Endothelial cell of umbilical vein (primary cell): ENCODE measurements at places on chromosomes 7 and 10. TPM values are rescaled to one million over a fixed set of nuclear protein-coding genes. Genes with fewer than 3 reads are reported as not detected.

The EIF5AL1 gene
- 0.28 and 0.29 TPM in 2 replicates for total RNA-seq

The CYP3A7 gene
- total RNA-seq, result not detected in 2 replicates

The UCN3 gene
- not detected in 2 replicates for total RNA-seq

The LRIT1 gene
- not detected in 2 replicates for total RNA-seq

The POLR2J2 gene
- 19.2 and 21.3 TPM in 2 replicates for total RNA-seq

The AKR1D1 gene
- not detected in 2 replicates for total RNA-seq

The HOXA3 gene
- 12.0 and 14.0 TPM in 2 replicates for total RNA-seq

The NYAP1 gene
- total RNA-seq, result 2.0 and 2.8 TPM in 2 replicates

The CREM gene
- total RNA-seq, result 34.8 and 35.5 TPM in 2 replicates

The H2BK1 gene
- not detected in 2 replicates for total RNA-seq

The GRM8 gene
- total RNA-seq, result not detected in 2 replicates

The ZNF485 gene
- total RNA-seq, result 1.2 and 1.7 TPM in 2 replicates

The ACBD5 gene
- total RNA-seq, result 19.5 and 21.5 TPM in 2 replicates

The ARHGEF35 gene
- total RNA-seq, result 0.48 and 0.82 TPM in 2 replicates

The PHKG1 gene
- 0.72 and 1.00 TPM in 2 replicates for total RNA-seq

The PAX4 gene
- not detected in 2 replicates for total RNA-seq

The NOLC1 gene
- 68.2 and 73.1 TPM in 2 replicates for total RNA-seq

The PLAC9 gene
- total RNA-seq, result 1.7 and 2.1 TPM in 2 replicates

The TCAF2 gene
- total RNA-seq, result 7.1 and 8.4 TPM in 2 replicates

The CDHR1 gene
- total RNA-seq, result 0.14 and 0.53 TPM in 2 replicates

The SCART1 gene
- 1.0 and 1.1 TPM in 2 replicates for total RNA-seq

The EPHA1 gene
- not detected in 2 replicates for total RNA-seq

The CDH23 gene
- not detected in 2 replicates for total RNA-seq

The OR6V1 gene
- total RNA-seq, result not detected in 2 replicates

The MNX1 gene
- total RNA-seq, result not detected in 2 replicates

The TAS2R4 gene
- total RNA-seq, result 0.88 and 1.4 TPM in 2 replicates

The BMPER gene
- total RNA-seq, result 0.13 and 0.32 TPM in 2 replicates

The HGF gene
- 0.15 and 0.35 TPM in 2 replicates for total RNA-seq

The CCAR1 gene
- total RNA-seq, result 83.3 and 92.9 TPM in 2 replicates

The HOXA6 gene
- total RNA-seq, result 17.9 and 20.7 TPM in 2 replicates

The CRHR2 gene
- not detected in 2 replicates for total RNA-seq

The GSAP gene
- 2.4 and 5.8 TPM in 2 replicates for total RNA-seq

The SLIT1 gene
- 0.05 and 0.20 TPM in 2 replicates for total RNA-seq

The ANTXRL gene
- total RNA-seq, result not detected in 2 replicates

The FRMPD2 gene
- 0.42 and 0.97 TPM in 2 replicates for total RNA-seq

The VWDE gene
- 0.09 and 0.11 TPM in 2 replicates for total RNA-seq

The NPC1L1 gene
- not detected in 2 replicates for total RNA-seq

The HOXA5 gene
- 18.8 and 21.4 TPM in 2 replicates for total RNA-seq

The CALML3 gene
- not detected in 2 replicates for total RNA-seq

The FAM237B gene
- total RNA-seq, result not detected in 2 replicates

The RSU1 gene
- total RNA-seq, result 91.9 and 104 TPM in 2 replicates

The RBP4 gene
- total RNA-seq, result not detected in 2 replicates

The TFR2 gene
- 0.60 and 0.95 TPM in 2 replicates for total RNA-seq

The TFEC gene
- 7.9 TPM in 2 replicates for total RNA-seq

The GJC3 gene
- total RNA-seq, result not detected in 2 replicates

The CFAP43 gene
- not detected in 2 replicates for total RNA-seq

The MCM10 gene
- total RNA-seq, result 28.7 and 31.6 TPM in 2 replicates

The HKDC1 gene
- 0.18 TPM in 1 of 2 replicates, not detected in the other for total RNA-seq

The CYP3A5 gene
- not detected in 2 replicates for total RNA-seq

The ITPRID1 gene
- total RNA-seq, result not detected in 2 replicates

The PBLD gene
- total RNA-seq, result 3.6 and 5.1 TPM in 2 replicates

The SKIDA1 gene
- 0.71 and 0.83 TPM in 2 replicates for total RNA-seq

The PAPOLB gene
- 0.07 TPM in 2 replicates for total RNA-seq

The ABCA13 gene
- total RNA-seq, result 0.09 and 0.11 TPM in 2 replicates

The ERVW-1 gene
- total RNA-seq, result not detected in 2 replicates

The NANOS1 gene
- total RNA-seq, result 0.40 and 0.76 TPM in 2 replicates

The PNLIPRP2 gene
- total RNA-seq, result not detected in 2 replicates

The CTNNA3 gene
- not detected in 2 replicates for total RNA-seq
